Ascending aorta (tissue), 2 donors: ENCODE measurements at places on chromosomes 13 and 19.

- no peak for DNase-seq
These were observed 27.7 kb upstream of the MCF2L start for GRCh38 chr13:112941349-112941748.

DNA sequence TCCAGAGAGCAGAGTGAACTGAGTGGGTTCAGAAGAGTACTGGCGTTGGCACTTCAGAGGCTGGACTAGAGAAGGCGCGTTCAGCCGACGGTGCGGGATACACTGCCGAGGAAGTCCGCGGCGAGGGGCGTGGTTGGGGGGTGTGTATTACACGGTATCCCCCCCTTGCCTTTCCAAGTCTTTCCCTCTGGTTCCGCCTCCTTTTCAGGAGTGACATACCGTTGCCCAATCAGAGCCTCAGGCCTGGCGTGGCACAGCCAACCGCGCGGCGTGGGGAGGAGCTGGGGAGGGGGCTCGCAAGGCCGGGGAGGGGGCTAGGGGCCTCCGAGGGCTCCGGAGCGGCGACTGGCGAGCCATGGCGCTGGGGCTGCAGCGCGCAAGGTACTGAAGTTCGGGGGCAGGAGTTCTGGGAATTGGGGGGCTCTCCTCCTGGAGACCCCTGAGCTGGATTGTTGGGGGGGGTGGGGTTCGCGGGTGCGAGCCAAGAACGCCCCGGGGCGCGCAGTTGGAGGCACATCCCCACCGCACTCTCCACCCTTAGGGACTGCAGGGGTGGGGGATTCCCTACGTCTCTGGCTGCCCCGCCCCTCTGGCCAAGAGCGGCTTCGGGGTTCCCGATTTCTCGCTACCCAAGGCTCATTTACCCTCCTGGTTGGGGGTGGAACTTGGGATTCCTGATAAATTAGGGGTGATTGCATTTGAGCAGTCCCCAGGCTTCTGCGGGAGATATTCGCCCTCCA, at the start of gene HIF3A:
HIF3A (plus strand) TSS at position 321 of the 740 bp plus-strand sequence; CDS start at position 356, 35 bp downstream.
- DNase-seq = peak; percentile 71

DNA sequence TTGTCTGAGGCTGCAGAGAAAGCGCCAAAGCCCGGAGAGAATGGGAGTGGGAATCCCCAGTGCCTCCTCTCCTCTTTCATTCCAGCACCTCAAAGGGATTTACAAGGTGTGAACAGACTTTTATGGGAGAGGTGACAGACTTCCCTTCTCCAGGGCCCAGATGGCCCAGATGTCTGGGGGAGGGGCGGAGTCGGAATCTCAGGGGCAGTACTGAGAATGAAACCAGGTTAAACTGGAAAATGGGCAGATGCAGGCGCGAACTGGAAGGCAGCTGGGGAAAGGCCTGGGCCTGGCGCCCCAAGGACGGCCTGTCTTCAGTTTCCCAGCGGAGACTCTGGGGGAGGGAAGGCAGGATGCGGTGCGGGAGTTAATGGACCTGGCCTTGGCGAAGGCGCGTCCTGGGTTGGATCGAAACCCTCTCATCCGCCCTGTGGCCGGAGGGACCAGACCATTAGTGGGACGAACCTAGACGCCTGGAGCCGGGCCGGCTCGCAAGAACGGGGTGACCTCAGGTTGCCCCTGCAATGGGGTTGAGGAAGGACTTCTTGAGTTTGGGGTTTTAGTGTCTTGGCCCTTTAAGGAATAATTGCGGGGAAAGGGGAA, 592 bp upstream of the TRIP10 start:
- DNase-seq = no peak

GRCh38 chr19:8304841-8305621, 3.1 kb downstream of the CD320 start:
- DNase-seq = no peak

DNA sequence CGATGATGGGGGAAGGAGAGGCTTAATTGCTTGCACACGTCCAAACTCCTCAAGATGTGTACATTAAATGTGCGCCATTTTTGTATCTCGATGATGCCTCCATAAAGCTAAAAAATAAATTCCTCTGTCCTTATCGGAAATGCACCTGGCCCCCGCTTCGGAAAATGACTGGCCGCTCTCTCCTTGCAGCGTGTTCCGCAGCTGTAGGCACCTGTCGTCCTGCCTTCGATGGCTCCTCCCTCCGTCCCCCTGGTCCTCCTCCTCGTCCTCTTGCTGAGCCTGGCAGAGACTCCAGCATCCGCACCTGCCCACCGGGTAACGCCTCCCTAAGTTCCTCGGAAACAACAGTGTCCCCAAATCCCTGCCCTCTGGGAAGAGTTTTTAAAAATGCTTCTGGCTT, 1.1 kb downstream of the GALP start:
- DNase-seq = no peak

- no peak for DNase-seq
These were observed 171.4 kb downstream of the SUCLA2 start for GRCh38 chr13:47829690-47830089.

GRCh38 chr13:39945226-39945625, 289.8 kb downstream of the COG6 start:
- DNase-seq = no peak

DNA sequence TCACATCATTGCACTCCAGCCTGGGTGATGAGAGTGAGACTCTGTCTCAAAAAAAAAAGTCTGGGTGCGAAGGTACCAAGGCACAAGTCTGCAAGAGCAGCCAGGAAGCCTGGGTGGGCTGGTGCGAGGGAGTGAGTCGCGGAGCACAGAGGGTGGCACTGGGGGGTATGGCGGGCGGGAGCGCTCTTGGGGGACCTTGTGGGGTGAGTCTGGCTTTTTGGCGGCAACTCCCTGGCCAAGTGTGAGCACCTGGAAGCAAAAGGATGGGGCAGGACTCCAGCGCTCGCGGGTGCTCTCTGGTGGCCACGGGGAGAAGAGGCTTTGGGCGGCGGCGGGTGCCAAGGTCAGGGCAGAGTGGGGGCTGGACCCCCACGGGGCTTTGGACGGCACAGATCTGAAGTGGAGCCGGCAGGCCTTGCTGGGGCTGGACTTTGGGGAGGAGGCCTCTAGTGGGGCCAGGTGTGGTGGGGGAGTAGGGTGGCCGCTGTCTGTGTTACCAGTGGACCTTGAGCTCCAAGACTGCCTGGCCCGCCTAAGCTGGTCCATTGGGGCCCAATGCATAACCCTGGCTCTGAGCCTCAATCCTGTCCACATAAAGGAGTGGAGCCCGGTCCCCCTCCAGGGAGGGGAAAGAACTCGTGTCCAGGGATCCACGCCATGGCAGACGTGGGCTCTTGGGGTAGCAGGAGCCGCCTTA, 1.6 kb downstream of the P2RY11 start:
- DNase-seq = no peak

DNA sequence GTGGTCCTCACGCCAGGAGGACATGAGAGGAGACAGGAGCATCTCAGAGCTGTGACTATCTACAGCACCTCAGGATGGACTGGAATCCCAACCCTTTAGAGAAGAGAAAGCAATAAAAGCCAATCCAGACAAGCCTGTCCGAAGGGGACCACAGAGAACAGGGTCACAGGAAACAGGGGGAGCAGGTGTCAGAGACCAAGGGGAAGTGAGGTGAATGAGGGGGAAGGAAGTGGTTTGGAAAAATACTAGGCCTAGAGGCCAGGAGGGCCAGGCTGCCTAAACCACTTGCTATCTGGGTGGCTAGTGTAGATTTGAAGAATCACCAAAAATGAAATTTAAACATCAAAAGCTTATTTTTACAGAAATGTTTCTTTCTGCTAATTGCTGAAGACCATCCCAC, 16.2 kb downstream of the TMTC4 start:
- DNase-seq = no peak

GRCh38 chr13:75813323-75813722, 177.2 kb downstream of the LMO7 start:
- no peak for DNase-seq

DNA sequence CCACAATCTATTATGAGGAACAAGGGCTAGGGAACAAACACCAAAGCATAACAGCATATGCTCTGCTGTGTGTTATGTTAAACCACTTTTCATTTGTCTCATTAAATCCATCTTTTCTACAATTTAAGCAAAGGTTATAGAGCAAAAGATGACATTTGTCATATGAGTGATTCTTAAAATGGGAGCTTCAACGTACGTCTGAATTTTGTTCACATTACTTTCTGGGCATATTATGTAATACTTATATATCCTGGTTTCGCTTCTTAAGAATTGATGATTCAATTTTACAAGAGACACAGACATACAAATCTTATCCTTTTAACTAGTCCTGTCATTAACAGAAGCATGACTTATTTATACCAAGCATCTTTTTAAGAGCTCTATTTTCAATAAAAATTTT, 3.3 kb upstream of the TPP2 start:
- no peak for DNase-seq
